ENCODE measurements at places on chromosomes 5 and 9.

- no peak for DNase-seq
Observed at GRCh38 chr5:140114341-140115185, 654 bp downstream of the PURA start.

DNA sequence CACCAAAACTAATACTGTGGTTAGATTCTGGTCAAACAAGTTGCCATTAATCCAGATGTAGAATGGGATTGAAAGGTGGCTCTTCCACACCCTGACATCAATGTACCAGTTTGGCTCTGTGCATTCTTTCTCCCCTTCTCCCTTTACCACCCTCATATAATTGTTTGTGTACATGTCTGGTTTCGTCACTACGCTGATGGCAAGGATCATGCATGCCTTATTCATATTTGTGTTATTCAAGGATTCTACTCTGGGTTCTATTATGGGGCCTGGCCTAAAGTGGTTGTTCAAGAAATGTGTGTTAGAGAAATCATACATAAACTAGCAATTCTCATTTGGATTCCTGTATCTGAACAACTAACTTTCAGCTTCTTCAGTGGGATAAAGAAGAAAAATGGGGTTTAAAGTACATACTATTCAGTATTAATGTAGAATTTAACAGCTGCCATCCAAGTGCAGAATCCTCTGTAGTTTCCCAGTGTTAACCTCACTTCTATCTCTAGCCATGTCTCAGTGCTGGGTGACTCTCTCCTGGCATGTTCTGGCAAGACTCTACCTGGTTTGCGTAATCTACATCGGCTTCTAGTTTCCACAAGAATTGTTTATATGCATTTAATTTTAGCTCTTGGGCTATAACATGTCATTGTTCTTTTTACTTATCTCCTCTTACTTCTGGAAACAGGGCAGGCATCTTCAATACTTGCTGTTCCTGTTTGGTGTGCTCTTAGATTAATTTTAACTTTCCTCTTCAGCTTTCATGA, 27.9 kb upstream of the CDKN2B start:
- DNase-seq: no peak

- DNase-seq: no peak
Observed at GRCh38 chr9:120714846-120715388, 647 bp upstream of the MEGF9 start.

- DNase-seq: no peak
Observed at GRCh38 chr9:107898761-107899160, 409.2 kb upstream of the KLF4 start.

GRCh38 chr5:133866903-133867245, 101.6 kb downstream of the C5orf15 start:
- no peak for DNase-seq

DNA sequence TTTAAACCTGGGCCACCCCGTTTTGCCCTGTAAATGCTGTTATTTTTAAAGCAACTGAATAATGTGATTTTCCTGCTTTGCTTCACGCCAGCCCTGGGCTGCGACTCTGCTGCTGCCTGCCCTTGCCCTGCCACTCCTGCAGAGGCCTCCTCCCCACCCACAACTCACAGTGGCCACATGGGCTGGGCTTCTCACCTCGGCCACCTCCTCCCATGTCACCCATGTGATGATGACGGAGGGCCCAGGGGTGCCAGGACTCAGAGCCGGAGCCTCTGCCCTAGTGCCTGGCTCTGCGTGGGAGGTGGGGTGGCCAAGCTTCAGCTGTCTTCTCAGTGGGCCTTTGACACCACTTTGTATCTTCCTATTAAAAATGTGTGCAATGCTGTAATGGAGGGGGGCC, 48.1 kb upstream of the NKD2 start:
- DNase-seq: no peak

GRCh38 chr9:21677387-21677786, 125.0 kb upstream of the MTAP start:
- no peak for DNase-seq

DNA sequence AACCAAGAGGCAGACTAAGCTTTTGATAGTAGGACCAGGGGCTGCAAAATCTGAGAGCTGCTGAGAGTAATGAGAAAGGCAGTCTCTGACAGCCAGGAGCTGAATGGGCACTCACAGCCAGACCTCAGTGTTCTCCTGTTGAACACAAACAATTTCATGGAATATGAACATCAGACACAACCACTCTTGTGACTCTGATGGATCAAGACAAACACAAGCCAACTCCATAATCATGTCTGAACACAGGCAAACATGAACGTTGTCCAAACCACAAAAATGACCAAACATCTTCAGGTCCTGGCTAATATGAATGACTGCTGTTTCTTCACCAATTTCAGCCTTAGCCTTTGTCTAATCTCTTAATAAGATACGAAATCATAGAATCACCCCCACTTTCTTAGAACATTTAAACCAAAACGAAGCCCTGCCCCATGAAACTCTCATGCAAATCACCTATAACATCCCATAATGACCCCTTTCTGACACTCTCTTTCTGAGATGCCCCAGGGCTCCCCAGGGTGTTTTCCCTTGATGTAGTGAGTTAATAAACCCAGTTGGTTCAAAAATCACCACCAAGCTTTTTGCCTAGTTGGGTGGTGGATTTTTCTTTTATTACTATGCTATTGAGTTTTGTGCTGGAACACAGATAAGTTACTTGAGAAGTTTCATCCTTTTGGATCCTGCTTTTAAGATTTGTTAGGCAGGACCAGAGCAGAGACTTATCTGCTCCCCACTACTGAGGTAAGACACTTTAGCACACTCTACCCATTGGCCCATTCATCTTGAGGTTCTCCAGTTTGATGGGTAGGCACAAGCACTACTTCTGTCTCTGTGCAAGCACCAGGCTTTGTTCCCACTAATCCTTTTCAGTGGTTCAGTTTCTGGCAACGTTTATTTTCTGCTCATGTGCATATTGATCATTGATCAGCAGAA, 5.9 kb upstream of the ERAP2 start:
- DNase-seq: no peak
